ENCODE measurements at places on chromosomes 2 and 18. TPM values are rescaled to one million over a fixed set of nuclear protein-coding genes. Genes with fewer than 3 reads are reported as not detected.

PROKR1 gene
- not detected for total RNA-seq

CNGA3 gene
- total RNA-seq: not detected

TGFBRAP1 gene
- 10.3 TPM for total RNA-seq

TSGA10 gene
- total RNA-seq: 3.3 TPM

RAB12 gene
- total RNA-seq: 113 TPM

EMILIN1 gene
- 25.8 TPM for total RNA-seq

TMEM247 gene
- not detected for total RNA-seq

CNTNAP5 gene
- not detected for total RNA-seq

SCG2 gene
- total RNA-seq: not detected

DSG2 gene
- 35.7 TPM for total RNA-seq

KCNK3 gene
- total RNA-seq: 4.5 TPM

VWA3B gene
- total RNA-seq: 0.38 TPM

STAT4 gene
- total RNA-seq: 0.76 TPM

RNF125 gene
- 5.6 TPM for total RNA-seq

MAP4K4 gene
- total RNA-seq: 82.5 TPM

PXDN gene
- 19.7 TPM for total RNA-seq

KLHL41 gene
- 159 TPM for total RNA-seq

RGPD8 gene
- total RNA-seq: 4.8 TPM

AGXT gene
- total RNA-seq: not detected

DNAJC5G gene
- 1.9 TPM for total RNA-seq

DSG1 gene
- 0.68 TPM for total RNA-seq

ANKRD62 gene
- total RNA-seq: not detected

CFC1 gene
- total RNA-seq: not detected

VWC2L gene
- total RNA-seq: not detected

CCDC121 gene
- 6.2 TPM for total RNA-seq

TLX2 gene
- not detected for total RNA-seq

PRKAG3 gene
- total RNA-seq: not detected

EGR4 gene
- total RNA-seq: not detected

IL37 gene
- not detected for total RNA-seq

ALPG gene
- total RNA-seq: not detected

CASP10 gene
- 6.2 TPM for total RNA-seq

COL3A1 gene
- 72.7 TPM for total RNA-seq

OTOS gene
- not detected for total RNA-seq

INHBB gene
- total RNA-seq: 7.1 TPM

LRRC30 gene
- not detected for total RNA-seq

FHOD3 gene
- 350 TPM for total RNA-seq

CYP26B1 gene
- total RNA-seq: 5.4 TPM

RFTN2 gene
- total RNA-seq: 7.5 TPM

RBM44 gene
- 0.30 TPM for total RNA-seq

NUP35 gene
- total RNA-seq: 8.0 TPM

LYPD6B gene
- total RNA-seq: not detected

REG3A gene
- total RNA-seq: not detected

MAT2A gene
- 118 TPM for total RNA-seq

LRP2 gene
- total RNA-seq: 0.14 TPM

NFATC1 gene
- 18.5 TPM for total RNA-seq

LANCL1 gene
- total RNA-seq: 53.5 TPM

DPP10 gene
- total RNA-seq: 0.05 TPM

TMEM163 gene
- total RNA-seq: 0.46 TPM

CPS1 gene
- 3.0 TPM for total RNA-seq

GCKR gene
- total RNA-seq: not detected

GPR39 gene
- not detected for total RNA-seq

ANKRD30BL gene
- not detected for total RNA-seq

RND3 gene
- 22.1 TPM for total RNA-seq

GLB1L gene
- total RNA-seq: 1.8 TPM

NT5C1B gene
- not detected for total RNA-seq

SCTR gene
- 0.41 TPM for total RNA-seq

SLC5A7 gene
- 0.11 TPM for total RNA-seq

STK25 gene
- 97.4 TPM for total RNA-seq

ELMOD3 gene
- total RNA-seq: 10.2 TPM
